ENCODE measurements at places on chromosomes 16 and 17.

GRCh38 chr17:2481760-2482159 is 29.9 kb downstream of the METTL16 start:
- no peak for DNase-seq

DNA sequence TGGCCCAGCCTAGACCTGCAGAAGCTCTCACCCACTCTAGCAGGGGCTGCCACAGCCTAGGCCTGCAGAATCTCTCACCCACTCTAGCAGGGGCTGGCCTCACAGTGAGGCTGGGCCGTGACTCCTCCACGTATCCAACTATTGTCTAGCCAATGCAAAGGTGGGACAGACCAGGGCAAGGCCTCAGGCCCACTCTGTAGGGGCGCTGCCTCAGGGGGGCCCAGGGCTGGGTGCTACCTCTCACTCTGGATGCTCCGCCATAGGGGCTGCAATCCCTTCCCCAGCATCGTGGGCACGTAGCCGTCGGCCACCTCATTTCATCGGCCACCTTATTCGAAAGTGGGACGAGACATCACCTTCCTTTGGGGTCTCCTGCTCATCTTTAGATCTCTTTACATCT is 51.7 kb downstream of the RPH3AL start:
- DNase-seq: no peak

DNA sequence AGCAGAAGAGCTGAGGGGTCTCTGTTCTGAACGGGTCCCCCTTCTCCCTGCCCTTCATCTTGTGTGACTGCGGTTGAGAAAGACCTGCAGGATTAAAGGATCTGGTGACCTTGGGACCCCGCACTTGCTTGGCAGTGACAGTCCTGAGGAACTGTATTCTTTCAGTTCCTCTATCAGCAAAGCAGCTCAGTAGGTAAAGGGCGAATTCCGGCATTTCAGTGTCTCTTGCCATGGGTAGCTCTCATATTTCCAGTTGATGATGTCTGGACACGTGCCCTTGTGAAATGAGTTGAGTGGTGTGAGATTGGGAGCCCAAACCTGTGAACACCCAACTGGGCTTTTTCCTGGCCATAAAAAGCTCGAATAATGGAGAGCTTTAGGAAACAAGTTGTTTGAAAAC is 135.7 kb downstream of the PRKCA start:
- no peak for DNase-seq

DNA sequence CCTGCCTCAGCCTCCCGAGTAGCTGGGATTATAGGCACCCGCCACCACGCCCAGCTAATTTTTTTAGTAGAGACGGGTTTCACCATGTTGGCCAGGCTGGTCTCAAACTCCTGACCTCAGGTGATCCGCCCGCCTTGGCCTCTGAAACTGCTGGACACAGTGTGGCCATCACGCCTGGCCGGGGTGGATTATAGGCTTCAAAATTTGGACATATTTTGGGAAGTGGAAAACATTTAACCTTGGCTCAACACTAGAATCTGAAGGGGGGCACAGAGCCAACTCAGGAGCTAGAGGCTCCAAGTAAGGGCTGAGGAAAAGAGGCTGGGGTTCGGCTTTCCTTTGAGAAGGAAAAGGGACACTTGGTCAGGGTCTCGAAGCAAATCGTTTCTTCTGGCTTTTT is 2.2 kb upstream of the CDK5R1 start:
- DNase-seq: no peak

DNA sequence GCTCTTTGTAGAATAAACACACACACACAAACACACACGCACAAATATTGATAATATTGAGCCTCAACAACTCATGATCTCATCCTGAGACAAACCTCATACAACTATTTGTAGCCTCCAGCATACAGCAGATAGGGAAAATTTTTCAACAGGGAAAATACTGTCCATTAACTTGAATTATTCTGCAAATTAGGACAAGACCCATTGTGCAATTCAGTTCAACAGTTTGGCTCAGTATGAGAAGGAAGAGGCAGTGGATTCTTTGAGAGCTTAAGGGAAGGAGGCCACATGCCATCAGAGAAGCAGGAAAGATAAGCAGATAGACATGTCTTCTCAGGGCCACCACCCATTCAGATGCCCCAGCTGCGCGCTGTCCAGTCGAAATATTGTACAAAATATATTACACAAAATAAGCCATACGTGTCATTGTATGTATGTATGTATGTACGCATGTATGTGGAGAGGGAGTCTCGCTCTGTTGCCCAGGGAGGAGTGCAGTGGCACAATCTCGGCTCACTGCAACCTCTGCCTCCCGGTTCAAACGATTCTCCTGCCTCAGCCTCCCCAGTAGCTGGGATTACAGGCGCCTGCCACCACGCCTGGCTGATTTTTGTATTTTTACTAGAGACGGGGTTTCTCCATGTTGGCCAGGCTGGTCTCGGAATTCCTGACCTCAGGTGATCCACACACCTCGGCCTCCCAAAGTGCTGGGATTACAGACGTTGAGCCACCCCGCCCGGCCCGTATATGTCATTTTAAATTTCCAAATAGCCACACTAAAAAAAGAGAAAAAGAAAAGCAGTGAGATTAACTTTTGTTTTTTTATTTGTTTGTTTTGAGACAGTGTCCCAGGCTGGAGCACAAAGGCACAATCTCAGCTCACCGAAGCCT is 1.8 kb downstream of the ZC3H7A start:
- DNase-seq: no peak

DNA sequence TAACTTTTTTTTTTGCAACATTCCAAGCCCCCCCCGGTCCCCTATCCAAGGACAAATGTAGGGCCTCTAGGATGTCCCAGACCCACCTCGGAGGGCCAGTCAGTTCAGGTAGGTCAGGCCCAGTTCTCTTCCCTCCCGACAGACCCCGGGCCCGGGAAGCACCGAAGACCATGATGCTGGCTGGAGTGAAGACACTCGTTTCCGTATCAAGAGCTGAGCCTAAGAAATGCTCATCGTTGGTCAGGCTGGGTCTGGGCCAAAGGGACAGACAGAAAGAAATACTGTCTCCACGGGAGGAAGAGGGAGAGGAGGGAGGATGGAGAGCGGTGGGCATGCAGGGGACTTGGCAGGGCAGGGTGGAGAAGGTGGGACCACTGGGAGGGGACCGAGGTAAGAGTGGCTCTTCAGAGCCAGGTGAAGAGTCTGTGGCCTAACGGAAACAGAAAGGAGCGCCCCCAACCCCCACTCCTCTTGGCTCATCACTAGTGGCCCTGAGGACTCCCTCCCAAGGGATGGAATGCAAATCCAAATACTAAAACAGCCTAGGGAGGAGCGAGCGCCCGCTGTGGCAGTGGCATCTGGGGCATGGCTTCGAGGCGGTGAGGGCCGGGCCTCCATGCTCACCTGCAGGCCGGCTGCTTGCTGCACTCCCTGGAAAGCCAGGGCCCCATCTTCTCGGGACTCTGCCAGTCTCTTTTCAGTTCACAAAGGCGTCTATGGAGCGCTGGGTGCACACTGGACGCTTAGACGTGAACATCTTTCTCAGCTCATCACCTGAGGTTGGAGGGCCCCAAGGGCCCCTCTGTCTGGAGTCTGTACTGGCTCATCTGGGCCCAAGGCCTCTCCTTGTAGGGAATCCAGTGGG is 1.7 kb upstream of the ROGDI start:
- DNase-seq: no peak

DNA sequence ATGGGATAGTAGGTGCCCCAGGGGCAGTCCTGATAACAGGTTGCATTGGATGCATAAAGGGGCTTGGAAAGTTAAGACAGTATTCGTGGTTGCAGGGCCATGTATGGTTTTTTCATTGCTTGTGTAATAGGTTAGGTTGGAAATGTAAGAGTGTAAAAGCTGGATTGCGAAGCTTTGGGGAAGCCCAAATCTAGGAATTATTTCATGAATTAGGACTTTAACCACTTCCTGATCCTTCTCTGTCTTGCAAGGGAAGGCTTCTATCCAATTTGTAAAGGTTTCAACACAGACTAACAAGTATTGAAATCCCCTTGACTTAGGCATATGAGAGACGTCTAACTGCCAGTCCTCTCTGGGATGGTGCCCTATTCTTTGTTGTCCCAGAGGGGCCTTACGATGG is 7.8 kb upstream of the CCL17 start:
- DNase-seq: no peak

DNA sequence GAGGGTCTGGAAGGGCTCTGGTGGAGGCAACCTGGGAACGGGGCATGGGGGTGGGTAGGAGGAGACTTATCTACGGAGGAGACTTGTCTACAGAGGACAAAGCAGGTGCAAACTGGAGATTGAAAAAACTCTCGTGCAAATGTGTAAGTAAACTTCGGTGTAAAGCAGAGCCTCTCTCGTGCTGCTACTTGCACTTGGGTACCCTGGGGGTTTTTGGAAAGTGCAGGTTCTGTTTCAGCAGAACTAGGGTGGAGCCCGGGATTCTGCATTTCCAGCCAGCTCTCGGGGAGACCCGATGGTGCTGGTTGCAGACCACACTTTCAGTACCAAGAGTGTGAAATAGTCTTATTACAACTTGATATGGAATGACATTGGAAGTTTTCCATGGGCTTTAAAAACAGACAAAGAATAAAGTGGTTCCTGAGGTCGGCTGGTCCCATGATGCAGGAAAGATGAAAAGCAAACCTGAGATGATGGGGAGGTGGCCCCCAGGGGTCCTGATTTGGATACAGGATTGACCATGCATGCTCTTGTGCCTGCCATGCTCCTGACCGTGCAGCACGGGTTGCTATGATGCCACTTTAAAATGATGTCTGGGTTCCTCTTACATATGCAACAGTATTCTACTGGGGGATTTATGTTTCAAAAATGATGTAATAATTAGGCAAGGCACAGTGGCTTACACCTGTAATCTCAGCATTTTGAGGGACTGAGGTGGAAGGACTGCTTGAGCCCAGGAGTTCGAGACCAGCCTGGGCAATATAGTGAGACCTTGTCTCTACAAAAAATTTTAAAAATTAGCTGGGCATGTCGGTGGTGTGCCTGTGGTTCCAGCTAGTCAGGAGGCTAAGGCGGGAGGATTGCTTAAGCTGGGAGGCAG is 69.3 kb downstream of the IRF8 start:
- no peak for DNase-seq

- no peak for DNase-seq
Observed at GRCh38 chr16:84941921-84942320, 69.4 kb downstream of the ZDHHC7 start.

GRCh38 chr17:42698736-42699414 is 16.5 kb downstream of the CNTNAP1 start:
- no peak for DNase-seq

DNA sequence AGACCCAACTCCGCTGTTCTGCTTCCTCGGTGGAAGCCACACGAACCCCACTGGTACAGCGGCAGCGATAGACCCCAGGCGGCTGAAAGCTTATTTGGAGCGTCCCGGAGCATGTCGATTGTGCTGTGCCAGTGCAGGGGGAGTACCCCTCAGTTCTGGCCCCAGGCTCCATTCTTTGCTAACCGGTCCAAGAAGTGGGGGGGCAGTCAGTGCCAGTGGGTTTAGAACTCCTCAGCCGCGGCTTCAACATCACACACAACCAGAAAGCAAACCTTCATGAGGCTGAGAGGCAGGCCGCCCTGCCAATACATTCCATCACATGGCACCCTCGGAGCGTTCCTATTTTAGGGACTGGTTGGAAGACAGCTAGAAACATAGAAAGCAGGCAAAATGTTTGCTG is 1.7 kb upstream of the MNT start:
- DNase-seq: no peak

DNA sequence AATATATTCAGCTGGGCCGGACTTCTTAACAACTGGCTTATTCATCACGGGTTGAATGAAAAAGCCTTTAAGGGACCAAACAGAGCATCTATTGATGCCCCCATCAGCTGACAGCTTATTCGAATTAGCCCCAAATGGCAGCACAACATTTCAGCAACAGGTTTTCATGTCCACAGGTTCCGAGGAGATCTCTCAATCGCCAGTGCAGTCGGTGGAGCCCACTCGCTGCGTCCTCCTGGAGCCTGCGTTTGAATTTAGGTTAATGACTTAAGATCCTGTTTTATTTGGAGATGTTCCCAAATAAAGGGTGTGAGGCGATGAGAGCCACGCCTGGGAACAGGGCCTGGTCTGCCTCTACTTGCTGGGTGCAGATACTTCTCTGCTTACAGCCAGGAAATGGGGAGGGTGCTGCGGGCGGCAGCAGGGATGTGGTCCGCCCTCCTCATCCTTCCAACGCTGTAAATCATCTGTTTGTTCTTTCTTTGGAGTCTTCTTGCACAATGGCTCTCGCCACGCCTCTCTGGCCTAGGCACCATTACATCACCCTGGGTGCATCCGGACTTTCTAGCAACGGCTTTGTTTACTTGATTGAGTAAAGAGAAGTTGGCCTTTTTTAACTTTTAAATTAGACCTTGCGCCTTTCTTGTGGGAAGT is 22.6 kb downstream of the NDE1 start:
- no peak for DNase-seq

DNA sequence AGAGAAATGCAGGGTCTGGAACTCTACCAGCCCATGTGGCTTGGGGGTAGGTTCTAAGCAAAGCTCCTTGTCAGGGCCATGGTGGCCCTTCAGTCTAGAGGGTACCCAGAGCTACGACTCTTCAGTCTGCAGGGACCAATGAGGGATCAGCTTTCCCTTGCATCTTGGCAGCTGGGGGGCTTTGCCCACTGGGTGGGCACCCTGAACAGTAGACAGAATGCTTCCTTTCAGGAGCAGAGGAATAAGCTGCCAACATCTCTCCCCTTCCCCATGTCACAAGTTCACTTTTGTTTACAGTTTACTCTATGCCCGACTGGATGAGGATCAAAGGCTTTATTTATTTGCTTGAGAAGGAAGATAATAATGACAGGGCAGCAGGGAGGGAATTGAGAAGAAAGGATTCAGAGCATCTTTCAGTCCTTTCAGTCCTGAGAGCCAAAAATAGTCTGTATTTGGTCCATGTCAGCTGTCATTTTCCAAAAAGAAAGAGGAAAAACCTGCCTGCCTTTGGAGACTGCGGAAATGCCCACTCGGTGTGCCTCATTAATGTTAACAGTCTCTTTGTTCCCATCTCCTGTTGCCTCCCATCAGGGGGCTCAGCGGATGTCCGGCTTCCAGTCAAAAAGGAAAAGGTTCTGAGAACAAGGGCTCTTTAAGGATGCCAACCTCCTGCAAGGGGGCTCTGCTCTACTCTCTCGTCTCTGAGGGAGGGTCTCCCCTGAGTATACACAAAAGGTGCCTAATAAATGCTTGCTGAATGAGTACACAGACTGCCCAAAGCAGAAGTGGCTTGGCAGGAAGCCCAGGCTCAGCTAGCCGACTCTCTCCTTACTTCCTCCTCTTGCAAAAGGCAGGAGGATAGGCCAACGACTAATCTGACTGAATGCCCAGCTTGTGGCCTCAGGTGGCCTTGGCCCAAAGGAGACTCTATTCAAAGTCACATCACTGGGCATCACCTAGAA is 17.1 kb downstream of the TRAF4 start:
- DNase-seq: no peak

GRCh38 chr16:64687786-64688185 is 434.1 kb downstream of the CDH11 start:
- DNase-seq: no peak

DNA sequence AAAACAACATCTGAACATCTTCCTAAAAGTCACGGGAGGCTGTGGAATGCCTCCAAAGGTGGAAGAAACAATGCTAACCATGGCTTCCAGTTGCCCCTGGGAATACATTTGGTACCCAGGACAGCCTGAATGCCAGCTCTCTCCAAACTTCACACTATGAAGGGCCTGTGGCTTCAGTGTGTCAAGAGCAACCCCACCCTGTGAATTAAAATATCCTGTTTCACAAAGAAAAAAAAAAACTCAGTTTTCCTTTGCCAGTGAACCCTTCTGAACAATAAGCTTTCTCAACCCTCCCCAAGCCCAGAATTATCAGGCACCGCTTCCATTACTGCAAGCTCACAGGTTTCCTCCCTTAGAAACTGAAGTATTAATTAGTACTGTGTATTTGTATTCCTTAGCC is 69.8 kb downstream of the SLC39A11 start:
- DNase-seq: no peak

- DNase-seq: no peak
Observed at GRCh38 chr17:28256370-28256769, 62.6 kb upstream of the TMEM97 start.

Measured in GM06990 (cell line).